ENCODE measurements at places on chromosomes 1 and 21. TPM values are rescaled to one million over a fixed set of nuclear protein-coding genes. Genes with fewer than 3 reads are reported as not detected.

- DNase-seq, result peak; percentile 49
These were observed 1.3 kb upstream of the DUSP23 start for GRCh38 chr1:159779403-159779851.

The MAN1C1 gene
- 4.4 TPM for total RNA-seq

DNA sequence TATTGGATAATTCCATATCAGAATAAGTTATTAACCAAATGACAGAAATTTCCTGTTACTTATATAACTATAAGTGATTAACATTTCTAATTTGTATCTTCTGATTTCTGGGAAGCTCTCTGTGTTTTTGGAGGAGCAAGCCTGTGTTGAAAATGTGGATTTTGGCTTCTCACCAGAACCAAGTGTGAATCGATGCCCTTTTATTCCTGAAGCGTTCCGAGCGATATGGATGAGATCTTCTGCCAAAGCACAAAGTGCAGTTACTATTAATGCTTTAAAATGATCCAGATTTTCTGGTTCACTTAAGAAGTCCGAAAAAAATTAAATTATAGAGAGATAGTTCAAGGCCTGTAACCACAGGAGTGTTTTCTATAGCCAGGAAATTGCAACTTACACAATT, 22.8 kb downstream of the ALG14 start:
- no peak for DNase-seq

GRCh38 chr1:32427264-32427963, 33.2 kb upstream of the BSDC1 start:
- DNase-seq, result no peak

The SMCP gene
- total RNA-seq, result not detected

GRCh38 chr21:20250337-20250736, 747.9 kb upstream of the NCAM2 start:
- DNase-seq, result no peak

The ARHGAP30 gene
- 3.1 TPM for total RNA-seq

DNA sequence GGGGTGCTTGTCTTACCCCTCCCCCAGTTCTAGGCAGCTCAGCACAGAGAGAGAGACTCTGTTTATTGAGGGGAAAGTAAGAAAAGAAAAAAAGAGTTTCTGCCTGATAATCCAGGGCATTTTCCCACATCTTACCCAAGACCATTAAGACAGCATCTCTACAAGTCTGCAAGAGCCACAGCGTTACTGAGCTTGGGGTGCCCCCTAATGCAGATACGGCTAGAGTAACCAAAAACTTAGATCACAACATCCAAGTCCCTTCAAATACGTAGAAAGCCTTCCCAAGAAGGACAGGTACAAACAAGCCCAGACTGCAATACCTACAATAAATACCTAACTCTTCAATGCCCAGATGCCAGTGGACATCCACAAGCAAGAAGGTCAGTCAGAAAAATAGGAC, 6.2 kb upstream of the TEX50 start:
- DNase-seq, result no peak

The NPHP4 gene
- 48.5 TPM for total RNA-seq

All from body of pancreas (tissue), 4 donors.